ENCODE measurements at places on chromosomes 16 and 17. TPM values are rescaled to one million over a fixed set of nuclear protein-coding genes. Genes with fewer than 3 reads are reported as not detected.

Gene SMCR8
- 5.8 TPM for total RNA-seq

Gene NDUFAF8
- total RNA-seq: not detected

Gene DNAI2
- not detected for total RNA-seq

Gene TP53TG3
- not detected for total RNA-seq

Gene THUMPD1
- total RNA-seq: 101 TPM

Gene TAC4
- total RNA-seq: not detected

Gene ZFP3
- 6.6 TPM for total RNA-seq

Gene PABPN1L
- not detected for total RNA-seq

Gene CLEC18C
- 3.0 TPM for total RNA-seq

Gene SEPTIN12
- not detected for total RNA-seq
